ENCODE measurements at places on chromosomes 16 and 17.

GRCh38 chr17:30790279-30790678 is 34.2 kb downstream of the CRLF3 start:
- DNase-seq, result no peak

DNA sequence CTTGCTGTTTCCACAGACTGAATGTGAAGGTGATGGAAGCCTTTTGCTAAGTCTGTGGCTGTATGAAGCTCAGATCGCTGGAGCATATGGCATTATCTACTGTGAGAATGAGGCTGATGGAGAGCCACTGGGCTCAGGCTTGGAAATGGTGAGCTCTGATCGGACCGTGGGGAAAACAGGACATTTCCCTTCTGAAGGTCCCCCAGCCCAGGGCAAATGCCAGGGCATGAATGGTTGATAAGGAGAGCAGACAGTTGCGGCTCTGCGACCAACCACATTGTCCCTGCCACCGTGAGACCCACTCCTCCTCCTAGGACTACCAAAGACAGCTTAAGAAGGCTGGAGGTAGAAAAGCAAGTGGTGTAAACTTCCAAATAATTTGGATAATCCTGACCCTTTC is 4.7 kb upstream of the CUEDC1 start:
- no peak for DNase-seq

- DNase-seq, result no peak
Measured at GRCh38 chr16:21257284-21257683, 20.8 kb downstream of the CRYM start.

- no peak for DNase-seq
Measured at GRCh38 chr17:5804251-5804650, 219.9 kb upstream of the NLRP1 start.

- DNase-seq, result no peak
Measured at GRCh38 chr16:86479419-86479818, 30.9 kb upstream of the FOXF1 start.

GRCh38 chr17:55413825-55414489 is 7.7 kb downstream of the MMD start:
- DNase-seq, result no peak

DNA sequence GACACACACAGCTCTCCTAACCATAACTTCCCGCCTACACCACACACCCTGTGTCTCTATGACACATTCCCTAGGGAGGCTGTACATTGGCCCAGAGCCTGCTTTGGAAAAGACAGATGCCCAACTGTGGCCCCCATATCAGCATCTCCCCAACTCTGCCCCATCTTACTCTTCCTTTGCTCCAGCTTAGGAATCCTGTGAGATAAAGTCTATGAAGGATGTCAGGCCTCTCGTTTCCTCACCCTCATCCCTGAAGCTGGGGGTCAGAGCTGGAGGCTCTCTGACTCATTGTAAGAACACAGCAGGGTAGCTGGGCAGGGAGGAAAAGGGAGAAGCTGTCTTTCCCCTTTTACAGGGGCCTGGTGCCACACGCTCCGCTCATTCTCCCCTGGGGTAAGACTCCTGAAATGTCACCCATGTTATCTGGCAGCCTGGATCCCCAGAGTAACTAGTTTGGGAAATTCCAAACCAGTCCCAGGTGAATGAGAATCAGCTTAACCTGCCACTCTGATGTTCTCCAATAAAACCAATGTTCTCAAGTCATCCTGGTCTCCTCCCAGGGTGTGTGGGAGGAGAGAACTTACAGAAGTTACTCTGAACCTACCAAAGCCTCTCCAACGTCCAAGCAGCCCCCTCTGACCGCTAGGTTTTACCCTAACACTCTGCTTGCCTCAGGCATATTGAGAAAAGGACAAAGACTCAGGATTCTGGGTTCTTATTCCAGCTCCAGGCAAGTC is 2.8 kb downstream of the RAPGEFL1 start:
- no peak for DNase-seq

GRCh38 chr17:33751702-33752065 is 458.6 kb upstream of the ASIC2 start:
- DNase-seq, result no peak

DNA sequence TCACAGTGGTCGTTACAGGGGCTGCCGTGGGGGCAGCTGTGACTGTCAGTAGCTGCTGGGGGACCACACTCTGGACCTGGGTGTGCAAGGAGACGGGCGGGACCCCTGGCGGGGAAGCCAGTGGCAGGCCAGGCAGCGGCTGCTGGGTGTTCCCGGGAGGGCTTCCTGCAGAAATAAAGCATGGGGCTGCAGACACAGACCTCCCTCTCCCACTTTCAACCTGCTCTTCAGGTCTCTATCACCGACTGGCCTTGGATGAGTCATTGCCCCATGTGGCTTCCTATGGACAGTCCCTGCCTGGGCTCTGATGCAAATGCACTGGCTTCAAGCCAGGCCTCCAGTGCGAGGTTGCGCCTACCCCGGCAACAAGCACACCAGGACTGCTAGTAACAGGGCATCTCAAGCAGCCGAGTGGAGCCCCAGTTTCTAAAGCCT is 17.2 kb downstream of the SREBF1 start:
- no peak for DNase-seq

DNA sequence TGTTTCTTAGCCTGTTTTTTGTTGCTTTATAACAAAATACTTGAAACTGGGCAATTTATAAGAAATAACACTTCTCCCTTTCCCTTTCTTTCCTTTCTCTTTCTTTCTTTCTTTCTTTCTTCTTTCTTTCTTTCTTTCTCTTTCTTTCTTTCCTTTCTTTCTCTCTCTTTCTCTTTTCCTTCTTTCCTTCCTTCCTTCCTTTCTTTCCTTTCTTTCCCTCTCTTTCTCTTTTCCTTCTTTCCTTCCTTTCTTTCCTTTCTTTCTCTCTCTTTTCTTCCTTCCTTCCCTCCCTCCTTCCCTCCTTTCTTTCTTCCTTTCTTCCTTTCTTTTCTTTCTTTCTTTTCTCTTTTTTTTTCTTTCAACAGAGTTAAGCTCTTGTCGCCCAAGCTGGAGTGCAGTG is 27.8 kb downstream of the FAM20A start:
- no peak for DNase-seq

GRCh38 chr17:82332669-82333278 is 792 bp downstream of the SECTM1 start:
- no peak for DNase-seq

GRCh38 chr17:74085434-74085833 is 118.0 kb upstream of the RPL38 start:
- no peak for DNase-seq

Measured in right kidney (tissue), 9 donors.